ENCODE measurements at places on chromosomes 3 and 15.

GRCh38 chr3:100775669-100776068, 66.4 kb downstream of the TFG start:
- DNase-seq: no peak

DNA sequence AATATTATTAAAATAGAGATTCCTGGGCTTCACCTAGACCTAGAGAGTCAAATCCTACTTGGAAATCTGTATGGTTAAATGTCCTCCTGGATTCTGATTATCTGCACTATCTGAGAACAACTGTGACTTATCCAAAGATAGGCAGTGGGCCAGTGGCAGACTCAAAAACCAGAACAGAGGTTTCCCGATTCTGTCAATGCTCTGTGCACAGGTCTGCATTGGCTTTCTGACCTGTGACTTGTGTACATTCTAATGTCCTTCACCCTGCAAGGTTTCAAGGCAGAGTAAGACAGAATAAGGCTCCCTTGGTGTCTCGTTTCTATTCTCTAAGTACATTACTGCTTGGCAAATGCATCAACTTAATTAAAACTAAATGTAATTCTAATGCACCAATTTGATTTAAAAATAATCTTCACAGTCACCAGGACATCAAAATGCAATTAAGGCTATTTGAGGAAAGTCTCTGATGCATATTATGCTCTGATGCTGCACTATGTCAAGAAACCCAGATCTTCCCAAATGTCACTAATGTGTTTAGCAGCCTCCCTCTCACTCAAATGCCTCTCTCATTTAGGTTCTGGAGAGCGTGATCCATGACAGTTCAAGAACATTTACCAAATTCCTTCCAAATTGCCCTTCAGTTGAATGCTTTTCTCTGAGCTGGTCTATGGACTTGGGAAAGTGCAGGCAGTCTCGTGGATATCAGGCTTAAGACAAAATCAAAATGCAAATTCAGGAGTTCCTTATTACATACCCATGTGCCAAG, 140.1 kb downstream of the STAC start:
- no peak for DNase-seq

- DNase-seq: no peak
These were observed 1.5 kb upstream of the PLXNB1 start for GRCh38 chr3:48431224-48432029.

DNA sequence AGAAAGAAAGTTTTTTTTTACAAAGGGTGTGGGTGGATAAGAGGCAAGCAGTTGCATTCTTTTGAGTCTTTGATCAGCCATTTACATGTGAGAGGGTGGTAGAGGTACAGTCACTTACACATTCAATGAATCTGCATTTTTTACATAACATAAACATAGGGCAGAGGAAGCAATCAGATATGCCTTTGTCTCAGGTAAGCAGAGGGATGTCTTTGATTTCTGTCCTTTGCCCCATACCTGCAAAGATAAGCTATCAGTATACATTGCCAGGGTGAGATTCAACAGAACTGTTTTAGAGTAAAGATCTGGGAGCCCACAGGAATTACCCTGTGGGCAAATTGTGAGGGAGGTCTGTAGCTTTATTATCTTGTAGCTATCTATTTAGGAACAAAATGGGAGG, 5.4 kb upstream of the PPP1R2 start:
- DNase-seq: no peak

DNA sequence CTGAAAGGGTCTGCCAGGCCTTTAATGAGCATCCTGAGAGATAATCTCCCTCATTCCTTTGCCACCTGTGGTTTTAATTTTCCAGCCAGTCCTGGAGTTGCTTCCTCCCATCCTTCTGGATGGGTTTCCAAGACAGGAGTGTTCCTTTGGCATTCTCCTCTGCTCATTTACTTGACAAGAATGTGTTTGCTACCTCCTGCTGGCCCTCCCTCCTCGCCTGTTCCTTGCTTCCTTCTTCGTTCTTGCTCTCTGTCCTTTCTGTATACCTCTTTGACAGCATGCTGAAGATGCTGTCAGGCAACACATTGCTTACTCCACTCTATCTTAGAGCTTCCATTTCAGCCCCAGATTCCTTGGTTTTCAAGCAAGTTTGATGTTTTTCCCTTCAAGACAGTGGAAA, 46.0 kb downstream of the ERC2 start:
- no peak for DNase-seq

DNA sequence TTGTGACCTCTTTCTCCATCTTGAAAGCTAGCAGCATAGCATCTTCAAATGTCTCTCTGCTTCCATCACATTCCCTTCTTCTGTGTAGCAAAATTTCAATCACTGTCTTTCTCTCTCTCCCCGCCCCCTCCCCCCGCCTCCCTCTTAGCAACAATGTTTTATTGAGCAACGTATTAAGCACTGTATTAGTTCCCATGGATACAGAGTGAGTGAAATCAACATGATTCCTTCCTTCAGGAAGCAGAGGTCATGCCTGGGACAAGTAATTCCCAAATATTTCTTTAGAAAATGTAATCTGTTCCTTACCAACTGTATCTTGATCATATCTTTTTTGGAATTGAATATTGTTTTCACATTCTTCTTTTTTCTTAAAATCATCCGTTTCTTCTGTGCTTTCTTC, 373.7 kb upstream of the NECTIN3 start:
- no peak for DNase-seq

- DNase-seq: no peak
These were observed 28.9 kb upstream of the LPP start for GRCh38 chr3:188125076-188125475.

GRCh38 chr3:143090976-143091837, 28.4 kb upstream of the CHST2 start:
- no peak for DNase-seq

- no peak for DNase-seq
These were observed 435.0 kb downstream of the CNTN6 start for GRCh38 chr3:1527786-1528185.

GRCh38 chr3:9352917-9353752, 9.7 kb upstream of the THUMPD3 start:
- DNase-seq: peak; percentile 13

- DNase-seq: no peak
These were observed 314.3 kb downstream of the CHST2 start for GRCh38 chr3:143433787-143434378.

All from hypothalamus (tissue), 51 donors.